Suprapubic skin (tissue), 4 donors: ENCODE measurements at places on chromosomes 12 and 14. TPM values are rescaled to one million over a fixed set of nuclear protein-coding genes. Genes with fewer than 3 reads are reported as not detected.

- peak; percentile 80 for DNase-seq
Measured at GRCh38 chr14:23300687-23301223, 1.9 kb downstream of the PPP1R3E start.

- DNase-seq = no peak
Measured at GRCh38 chr12:109493090-109493489, 15.7 kb downstream of the UBE3B start.

GRCh38 chr12:78628491-78629100 is 236.0 kb upstream of the SYT1 start:
- no peak for DNase-seq

- no peak for DNase-seq
Measured at GRCh38 chr14:63800083-63800482, 52.7 kb upstream of the SYNE2 start.

- DNase-seq = no peak
Measured at GRCh38 chr12:75577812-75578211, 66.4 kb upstream of the KRR1 start.

- no peak for DNase-seq
Measured at GRCh38 chr12:2054091-2055018, 1.6 kb downstream of the CACNA1C start.

The KRT82 gene
- total RNA-seq = 40.7 TPM

The GPRC5D gene
- 13.4 TPM for total RNA-seq

- no peak for DNase-seq
Measured at GRCh38 chr14:23816371-23816770, 137.2 kb upstream of the DHRS4 start.

DNA sequence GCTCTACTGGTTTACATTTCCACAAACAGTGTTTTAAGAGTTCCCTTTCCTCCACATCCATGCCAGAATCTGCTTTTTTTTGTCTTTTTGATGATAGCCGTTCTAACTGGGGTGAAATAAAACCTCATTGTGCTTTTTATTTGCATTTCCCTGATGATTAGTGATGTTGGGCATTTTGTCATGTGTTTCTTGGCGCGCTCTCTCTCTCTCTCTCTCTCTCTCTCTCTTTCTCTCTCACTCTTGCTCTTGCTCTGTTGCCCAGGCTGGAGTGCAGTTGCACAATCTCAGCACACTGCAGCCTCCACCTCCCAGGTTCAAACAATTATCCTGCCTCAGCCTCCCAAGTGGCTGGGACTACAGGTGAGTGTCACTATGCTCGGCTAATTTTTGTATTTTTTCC is 9.6 kb upstream of the MIS18BP1 start:
- no peak for DNase-seq

GRCh38 chr12:56996793-56997545 is 9.4 kb downstream of the ZBTB39 start:
- no peak for DNase-seq

The DEPDC4 gene
- total RNA-seq = not detected

The NR1H4 gene
- not detected for total RNA-seq

GRCh38 chr12:49170924-49171323 is 18.0 kb downstream of the TUBA1A start:
- DNase-seq = no peak

DNA sequence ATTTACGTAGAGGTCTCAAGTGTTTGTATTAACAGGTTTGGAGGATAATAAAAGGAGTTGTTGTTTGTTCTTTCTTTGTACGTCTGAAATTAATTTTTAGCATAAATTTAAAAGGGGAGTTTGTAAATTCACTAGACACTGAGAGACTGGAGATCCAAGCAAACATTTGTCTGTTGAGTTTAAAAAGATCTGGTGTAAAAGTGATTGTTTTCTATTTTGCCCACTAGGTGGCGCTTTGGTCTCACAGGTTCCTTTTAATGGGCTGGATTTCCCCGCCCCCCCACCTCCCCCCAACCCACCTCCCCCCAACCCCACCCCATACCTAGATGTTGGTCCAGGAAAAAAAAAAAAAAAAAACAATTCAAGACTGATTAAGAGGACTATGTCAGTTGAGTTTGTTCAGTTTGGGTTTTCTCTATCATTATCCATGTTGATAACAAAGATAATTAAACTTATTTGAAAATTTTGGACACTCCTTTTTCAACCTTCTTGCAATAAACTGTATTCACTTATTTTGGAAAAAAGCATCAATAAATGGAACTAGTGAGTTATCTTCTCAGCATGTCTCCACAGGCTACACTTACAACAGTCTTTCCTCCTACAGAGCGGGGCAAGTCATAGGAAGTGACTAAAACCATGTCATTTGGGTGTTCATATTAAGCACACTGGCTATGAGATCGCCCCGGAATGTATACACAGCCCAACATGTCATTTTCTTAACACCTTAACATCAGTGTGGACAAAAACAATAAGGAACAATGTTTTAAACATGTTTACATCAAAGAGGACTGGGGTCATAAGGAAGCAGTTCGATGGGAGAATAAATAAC is 841.1 kb downstream of the NRXN3 start:
- no peak for DNase-seq

DNA sequence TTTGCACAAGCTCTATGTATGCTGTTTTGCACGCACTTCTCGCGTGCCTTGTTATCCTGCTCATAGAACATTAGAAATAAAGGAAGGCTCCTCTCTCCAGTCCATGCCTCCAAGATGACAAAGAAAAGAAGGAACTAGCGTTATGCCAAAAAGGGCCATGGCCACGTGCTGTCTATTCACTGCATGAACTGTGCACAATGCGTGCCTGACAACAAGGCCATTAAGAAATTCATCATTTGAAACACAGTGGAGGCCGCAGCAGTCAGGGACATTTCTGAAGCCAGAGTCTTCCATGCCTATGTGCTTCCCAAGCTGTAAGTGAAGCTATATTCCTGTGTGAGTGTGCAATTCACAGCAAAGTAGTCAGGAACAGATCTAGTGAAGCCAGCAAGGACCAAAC is 22.2 kb upstream of the PRMT8 start:
- DNase-seq = peak; percentile 13

- no peak for DNase-seq
Measured at GRCh38 chr14:54627219-54627539, 60.3 kb downstream of the SAMD4A start.

GRCh38 chr14:103121121-103121845 is 2.0 kb upstream of the TNFAIP2 start:
- DNase-seq = no peak

GRCh38 chr12:5556033-5556614 is 124.2 kb downstream of the NTF3 start:
- DNase-seq = no peak

DNA sequence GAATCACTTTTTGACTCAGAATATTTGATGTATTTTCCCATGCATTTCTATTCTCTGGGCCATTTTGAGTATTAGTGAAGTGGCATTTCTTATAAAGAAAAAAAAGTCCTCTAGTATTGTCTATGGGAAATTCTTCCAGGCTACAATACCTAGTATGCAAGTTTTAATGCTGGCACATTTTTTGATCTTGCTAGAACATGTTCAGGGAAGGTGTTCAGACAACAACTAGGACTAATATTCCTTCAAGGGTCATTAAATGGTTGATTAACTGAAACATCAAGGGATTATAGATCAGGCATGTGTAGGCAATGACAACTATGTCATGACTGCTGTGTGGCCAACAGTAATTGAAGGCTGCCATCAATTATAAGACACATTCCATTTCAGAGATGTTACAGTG is 7.7 kb downstream of the CCDC184 start:
- no peak for DNase-seq

The FITM1 gene
- total RNA-seq = 1.7 TPM

- DNase-seq = no peak
Measured at GRCh38 chr14:91509878-91510170, 286 bp downstream of the PPP4R3A start.

The LYZ gene
- 8.3 TPM for total RNA-seq

The SINHCAF gene
- total RNA-seq = 80.6 TPM

DNA sequence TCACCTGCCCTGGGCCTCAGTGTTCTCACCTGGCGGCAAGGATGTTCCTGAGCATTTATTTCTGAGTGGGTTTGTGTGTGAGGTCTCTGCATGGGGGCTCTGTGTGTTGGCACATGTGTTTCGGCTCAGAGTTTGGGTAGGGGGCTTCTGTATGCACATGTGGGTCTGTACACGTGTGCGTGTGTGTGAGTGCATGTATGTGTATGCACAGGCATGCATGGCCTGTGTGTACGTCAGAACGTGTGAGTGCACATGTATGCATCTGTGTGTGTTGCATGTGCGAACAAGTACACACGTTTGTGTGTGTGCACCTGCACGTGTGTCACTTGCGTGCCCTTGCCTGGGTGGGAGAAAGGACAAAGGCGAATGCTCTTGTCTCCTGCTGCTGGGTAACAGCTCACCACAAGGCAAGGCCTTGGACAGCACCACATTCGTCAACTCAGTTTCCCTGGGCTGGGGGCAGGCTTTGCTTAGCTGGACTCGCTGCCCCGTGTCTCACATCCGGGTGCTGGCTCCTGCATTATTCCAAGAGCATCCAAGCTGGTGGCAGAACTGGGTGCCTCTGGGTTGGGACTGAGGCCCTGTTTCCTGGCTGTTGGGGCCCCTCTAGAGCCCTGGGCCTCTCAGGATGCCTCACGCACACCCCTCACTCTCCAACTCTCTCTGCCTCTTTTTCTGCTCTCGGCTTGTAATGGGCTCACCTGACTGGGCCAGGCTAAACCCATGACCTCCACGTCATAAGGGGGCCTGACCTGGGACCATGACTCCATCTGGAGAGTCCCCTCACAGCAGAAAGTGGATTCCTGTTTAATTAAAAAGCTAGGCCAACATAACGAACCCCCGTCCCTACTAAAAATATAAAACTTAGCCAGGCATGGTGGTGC is 153.6 kb upstream of the C14orf180 start:
- DNase-seq = no peak

The IQSEC3 gene
- not detected for total RNA-seq

The STAC3 gene
- total RNA-seq = 3.0 TPM

The HOXC11 gene
- 3.7 TPM for total RNA-seq

The SLC38A6 gene
- total RNA-seq = 10.6 TPM

DNA sequence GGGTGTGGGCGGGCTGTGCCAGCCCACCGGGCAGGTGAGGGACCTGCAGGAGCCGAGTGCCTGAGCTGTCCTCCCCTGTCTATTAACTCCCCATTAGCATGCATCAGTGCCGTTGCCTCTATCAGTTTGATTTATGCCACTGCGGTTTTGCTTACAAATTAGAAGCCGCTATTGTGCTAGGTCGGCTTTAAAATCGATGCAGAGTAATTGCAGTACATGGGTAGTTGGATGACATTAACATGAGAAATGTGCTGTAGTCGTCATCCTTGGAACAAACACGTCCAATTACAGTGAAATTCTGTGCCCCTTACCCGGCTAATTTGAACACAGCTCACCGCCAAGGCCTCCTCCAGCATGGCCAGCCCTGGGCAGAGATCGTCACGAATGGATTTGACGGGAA is 145.8 kb downstream of the TSPAN9 start:
- DNase-seq = no peak

The SLCO1B3 gene
- not detected for total RNA-seq

GRCh38 chr12:98067795-98068194 is 447.6 kb upstream of the TMPO start:
- no peak for DNase-seq

The LIN7A gene
- total RNA-seq = 0.47 TPM

DNA sequence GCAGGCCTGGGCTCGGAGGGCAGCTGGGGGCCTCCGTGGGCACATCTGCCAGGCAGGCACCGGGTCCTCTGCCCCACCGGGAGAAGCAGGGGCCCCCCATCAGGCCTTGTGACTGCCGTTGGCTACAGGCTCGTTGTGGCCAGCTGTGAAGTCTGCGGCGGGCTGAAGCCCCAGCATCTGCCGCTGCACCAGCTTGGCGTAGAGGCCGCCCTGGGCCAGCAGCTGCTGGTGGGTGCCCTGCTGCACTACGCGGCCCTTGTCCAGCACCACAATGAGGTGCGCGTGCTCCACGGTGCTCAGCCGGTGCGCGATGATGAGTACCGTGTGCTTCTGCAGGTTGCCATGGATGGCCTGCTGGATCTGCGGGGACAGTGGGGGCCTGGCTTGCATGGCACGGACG is 33.9 kb upstream of the VPS37B start:
- no peak for DNase-seq

The CAPZA3 gene
- total RNA-seq = not detected

The PRB2 gene
- not detected for total RNA-seq

GRCh38 chr14:76089575-76089974 is 62.1 kb upstream of the GPATCH2L start:
- DNase-seq = no peak
